ENCODE measurements at places on chromosomes 3 and 15. TPM values are rescaled to one million over a fixed set of nuclear protein-coding genes. Genes with fewer than 3 reads are reported as not detected.

The VWA5B2 gene
- total RNA-seq: 0.40 TPM

The CPB1 gene
- total RNA-seq: not detected

The SLC12A1 gene
- not detected for total RNA-seq

The ISLR gene
- 31.4 TPM for total RNA-seq

The PLIN1 gene
- 6.3 TPM for total RNA-seq

- no peak for DNase-seq
These were observed 34.8 kb upstream of the PAK6 start for GRCh38 chr15:40204100-40204499.

GRCh38 chr3:46416811-46417510, 9.9 kb downstream of the CCRL2 start:
- H3K4me3 ChIP-seq: no peak overlapping the region
- H3K27me3 ChIP-seq: no peaks in the 10 kb centered on the region
- H3K36me3 ChIP-seq: no peaks in the 10 kb centered on the region

DNA sequence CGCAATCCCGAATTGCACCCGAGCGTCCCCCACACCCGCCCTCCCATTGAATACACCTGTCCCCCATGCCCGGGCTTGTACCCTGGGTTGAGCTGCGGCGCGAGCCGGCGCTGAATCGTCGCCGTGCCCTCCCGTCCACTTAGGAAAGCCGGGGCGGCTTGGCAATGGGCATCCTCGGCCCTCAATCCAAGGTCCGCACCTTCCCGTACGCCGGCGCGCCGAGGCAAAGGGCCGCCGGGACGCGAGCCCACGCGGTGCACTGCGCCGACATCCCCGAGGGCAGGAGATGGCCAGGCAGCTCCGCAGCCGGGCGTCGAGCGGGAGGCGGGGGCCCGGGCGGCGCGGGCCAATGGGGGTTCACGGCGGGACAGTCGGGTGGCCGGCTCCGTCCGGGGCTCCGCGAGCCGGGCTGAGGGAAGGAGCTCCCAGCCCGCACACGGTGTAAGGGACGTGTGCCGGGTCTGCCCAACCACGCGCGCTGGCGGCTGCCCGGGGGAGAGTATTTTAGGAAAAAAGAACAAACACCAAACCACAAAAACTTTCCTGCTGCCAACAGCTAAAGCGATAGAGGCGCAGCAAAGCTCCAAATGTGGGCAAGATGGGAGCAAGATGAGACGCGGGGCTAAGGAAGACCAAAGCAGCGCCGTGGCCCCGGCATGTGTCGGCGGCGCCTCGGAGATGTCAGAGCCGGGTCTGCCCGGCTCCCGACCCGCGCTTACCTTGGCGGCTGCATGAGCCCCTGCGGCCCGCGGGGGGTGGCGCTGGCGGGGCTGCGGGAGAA, 621 bp downstream of the RGMA start:
- peaks cover 77% of the 10 kb centered on the region for H3K27me3 ChIP-seq
- no peak overlapping the region for H3K27ac ChIP-seq
- DNase-seq: peak; percentile 55
- peak overlapping the region; percentile 49 for H3K4me3 ChIP-seq

DNA sequence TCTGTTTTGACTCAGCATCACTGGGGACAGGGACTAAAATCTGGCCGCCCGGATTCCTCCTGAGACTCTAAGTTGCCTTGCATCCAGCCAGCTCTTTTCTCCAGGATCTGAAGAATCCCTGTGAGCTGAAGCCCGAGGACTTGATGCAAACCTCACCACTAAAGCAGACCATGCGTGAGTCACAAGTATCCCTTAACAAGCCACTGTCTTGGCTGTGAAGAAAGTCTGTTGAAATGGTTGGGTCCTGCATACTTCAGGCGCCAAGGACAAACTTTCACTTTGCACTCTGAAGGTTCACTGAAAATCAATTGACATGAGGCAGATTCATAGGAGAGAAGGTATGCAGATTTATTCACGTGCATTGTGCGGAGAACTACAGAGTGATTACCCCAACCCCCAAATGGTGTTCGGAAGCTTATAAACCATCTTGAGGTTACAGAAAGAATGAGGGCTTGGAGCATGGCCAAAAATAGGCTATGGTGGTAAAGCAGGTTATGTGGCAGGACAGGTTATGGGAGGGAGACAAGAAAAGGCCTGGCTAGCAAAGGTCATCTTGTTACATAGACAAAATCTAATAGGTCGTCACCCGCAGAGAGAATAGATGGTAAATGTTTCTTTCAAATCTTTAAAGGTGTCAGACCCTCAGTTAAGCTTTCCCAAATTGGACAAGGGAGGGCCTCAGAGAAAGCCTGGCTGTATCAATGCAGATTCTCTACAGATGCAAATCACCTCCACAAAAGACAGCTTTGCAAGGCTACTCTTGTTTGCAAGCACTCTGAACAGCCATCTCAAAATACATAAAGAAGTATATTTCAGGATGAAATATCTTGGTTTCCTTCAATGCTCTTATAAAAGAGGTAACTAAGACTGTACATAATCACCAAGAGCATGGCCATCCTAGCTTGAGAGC, 126.3 kb upstream of the PLAAT1 start:
- no peak overlapping the region for H3K4me3 ChIP-seq
- no peaks in the 10 kb centered on the region for H3K4me1 ChIP-seq
- DNase-seq: no peak
- H3K27me3 ChIP-seq: no peaks in the 10 kb centered on the region
- no peaks in the 10 kb centered on the region for H3K36me3 ChIP-seq

DNA sequence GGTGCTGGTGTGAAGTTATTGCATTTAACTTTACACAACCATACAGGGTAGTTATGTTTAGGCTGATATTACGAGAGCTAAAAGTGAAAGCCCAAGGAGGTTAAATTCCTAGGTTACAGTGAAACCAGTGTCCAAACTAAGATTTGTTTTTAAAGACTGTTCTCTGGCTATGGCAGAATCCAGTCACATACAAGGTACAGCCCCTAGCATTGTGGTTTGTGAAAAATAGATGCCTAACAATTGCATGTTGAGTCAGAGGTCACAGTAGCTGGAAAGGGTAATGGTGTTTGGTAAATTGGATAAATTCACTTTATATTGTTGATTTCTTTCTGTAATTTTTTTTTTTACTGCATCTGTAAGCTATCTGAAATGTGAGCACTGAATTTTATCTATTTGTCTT, 614.6 kb upstream of the TBL1XR1 start:
- no peak overlapping the region for H3K4me3 ChIP-seq
- H3K27me3 ChIP-seq: no peaks in the 10 kb centered on the region
- no peak for DNase-seq
- H3K36me3 ChIP-seq: no peaks in the 10 kb centered on the region
- H3K27ac ChIP-seq: peak overlapping the region; percentile 32
- H3K4me1 ChIP-seq: no peaks in the 10 kb centered on the region

DNA sequence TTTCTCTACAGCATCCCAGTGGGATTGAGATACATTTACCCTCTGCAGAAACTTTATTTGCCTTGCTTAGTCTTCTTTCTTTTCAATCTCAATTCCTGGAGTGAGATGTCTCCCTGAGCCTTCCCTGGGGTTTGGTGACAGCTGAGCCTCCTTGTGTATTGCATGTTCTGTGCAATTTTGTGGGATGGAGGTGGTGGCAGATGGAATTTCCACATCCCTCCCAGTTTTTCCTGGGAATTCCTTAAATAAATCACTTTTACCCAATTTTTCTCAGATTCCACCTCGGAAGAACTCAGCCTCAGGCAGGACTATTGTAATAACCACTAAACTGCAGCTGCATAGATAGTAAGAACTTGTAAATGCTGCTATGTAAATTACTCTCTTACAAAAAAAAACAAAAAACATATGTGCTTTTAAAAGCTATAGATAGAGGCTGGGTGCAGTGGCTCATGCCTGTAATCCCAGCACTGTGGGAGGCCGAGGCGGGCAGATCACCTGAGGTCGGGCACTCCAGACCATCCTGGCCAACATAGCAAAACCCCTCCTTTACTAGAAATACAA, 88.5 kb upstream of the ABHD17C start:
- H3K27ac ChIP-seq: no peak overlapping the region
- H3K36me3 ChIP-seq: no peaks in the 10 kb centered on the region
- H3K27me3 ChIP-seq: no peaks in the 10 kb centered on the region
- no peak overlapping the region for H3K4me3 ChIP-seq
- H3K4me1 ChIP-seq: no peaks in the 10 kb centered on the region

All from hepatocyte (in vitro differentiated cells).